ENCODE measurements at places on chromosomes 5 and 9.

DNA sequence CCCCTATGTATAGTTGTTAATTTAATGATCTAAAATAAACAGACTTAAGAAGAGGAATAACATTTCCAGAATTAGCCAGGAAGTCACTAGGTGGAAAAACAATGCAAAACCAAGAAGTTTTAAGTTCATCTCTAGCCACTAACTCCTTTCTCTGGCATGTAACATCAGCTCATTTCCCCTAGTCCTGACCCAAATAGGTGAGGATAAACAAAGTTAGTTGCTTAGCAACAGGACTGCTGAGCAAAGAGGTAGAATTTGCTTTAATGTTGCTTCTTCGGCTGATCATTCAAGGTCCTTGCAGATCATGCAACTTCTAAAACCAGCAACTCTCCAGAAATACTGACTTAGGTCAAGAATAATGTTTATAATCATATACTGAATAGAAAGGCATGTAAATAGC is 675.8 kb downstream of the CETN3 start:
- no peak for DNase-seq

DNA sequence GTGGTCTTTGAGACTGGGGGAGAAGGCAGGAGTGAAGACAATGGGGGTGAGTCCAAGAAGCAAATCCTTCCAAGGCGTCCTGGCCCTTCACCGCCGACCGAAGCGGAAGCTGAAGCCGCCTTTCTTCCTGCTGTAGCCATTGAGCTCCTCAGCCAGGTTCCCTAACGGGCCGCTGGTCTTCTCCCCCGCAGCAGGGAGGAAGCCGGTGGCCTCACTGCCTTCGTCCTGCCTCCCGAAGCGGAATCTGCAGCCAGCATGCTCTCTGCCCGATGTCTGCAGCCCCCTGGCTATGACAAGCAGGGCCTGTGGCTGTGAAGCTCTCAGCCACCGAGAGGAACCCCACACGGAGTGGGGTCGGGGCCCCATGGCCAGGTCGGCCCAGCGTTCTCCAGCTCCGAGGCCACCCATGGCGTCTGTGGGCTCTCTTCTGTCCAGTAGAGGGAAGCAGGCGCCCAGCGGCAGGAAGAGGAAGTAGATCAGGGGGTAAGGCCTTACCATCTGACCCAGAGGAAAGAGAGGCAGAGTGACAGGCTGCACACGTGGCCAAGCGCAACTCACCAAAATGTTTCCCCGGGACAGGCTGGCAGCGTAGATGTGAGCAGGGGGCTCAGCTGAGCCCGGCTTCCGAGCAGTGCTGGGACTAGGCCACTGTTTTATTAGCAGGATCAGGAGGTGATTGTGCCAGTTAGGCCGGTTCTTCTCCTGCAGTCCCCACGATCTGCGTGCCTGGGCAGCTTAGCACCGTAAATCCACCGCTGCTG is 3.1 kb downstream of the QRFP start:
- DNase-seq = no peak

DNA sequence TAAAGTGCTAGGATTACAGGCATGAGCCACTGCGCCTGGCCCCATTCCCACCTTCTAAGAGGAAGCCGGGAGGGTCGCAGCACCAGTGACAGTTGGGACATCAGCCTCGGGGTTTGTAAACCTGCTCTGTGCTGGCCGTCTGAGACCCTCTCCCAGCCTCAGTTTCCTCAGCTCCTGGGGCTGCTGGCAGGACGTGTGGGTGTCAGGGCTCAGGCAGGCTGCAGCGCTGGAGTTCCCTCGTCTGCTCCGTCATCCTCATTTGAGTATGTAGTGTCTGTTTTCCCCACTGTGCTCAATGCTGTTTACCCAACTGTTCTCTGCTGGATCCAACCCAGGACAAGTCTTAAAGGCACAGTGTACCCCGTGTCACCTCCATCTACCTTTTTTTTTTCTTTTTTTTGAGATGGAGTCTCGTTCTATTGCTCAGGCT is 2.0 kb upstream of the NINJ1 start:
- DNase-seq = no peak

DNA sequence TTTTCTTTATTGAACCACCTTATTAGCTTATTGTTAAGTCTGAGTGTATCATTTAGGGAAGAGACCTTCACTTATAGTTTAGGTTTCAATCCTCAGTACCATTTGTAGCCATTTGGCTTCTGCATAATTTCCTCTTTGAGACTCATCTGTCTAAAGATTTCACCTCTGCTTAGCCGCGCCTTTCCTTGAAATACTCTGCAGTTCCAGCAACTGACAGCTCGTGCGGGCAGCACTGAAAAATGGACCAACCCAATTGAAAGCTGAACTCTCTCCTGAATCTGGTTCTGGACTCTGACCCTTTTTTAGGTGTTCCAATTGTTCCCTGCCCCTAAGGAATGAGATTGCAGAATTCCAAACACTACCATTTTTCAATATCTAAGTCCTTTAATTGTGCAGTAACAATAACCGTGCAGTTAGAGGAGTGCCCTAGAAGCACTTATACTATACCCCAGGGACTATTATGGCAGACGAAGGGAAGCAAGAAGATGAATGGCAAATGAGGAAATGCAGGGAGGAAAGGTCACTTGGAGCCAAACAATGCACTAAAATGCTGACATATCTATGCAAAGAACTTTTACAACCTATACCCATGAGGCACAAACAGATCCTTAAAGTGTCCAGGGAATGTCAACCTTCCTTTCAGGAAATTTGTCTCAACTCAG is 50.1 kb upstream of the PDE4D start:
- DNase-seq = no peak

DNA sequence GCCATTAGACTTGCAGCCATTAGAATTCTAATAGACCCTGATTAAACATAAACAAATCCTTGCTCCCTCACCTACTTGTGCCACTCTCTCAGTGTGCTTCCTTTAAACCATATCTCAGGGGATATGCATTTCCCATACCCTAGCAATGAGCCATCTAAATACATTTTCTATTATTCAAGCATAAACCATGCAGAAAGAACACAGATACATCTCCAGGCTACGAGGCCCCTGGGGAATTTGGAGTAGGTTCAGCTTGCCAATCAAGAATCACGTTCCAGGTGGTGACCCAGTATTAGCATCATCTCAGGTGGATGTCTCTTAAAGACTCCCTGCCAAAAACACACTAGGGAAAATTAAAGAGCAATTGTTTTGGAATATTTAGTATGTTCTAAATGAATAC is 93.0 kb upstream of the CCL21 start:
- DNase-seq = no peak

DNA sequence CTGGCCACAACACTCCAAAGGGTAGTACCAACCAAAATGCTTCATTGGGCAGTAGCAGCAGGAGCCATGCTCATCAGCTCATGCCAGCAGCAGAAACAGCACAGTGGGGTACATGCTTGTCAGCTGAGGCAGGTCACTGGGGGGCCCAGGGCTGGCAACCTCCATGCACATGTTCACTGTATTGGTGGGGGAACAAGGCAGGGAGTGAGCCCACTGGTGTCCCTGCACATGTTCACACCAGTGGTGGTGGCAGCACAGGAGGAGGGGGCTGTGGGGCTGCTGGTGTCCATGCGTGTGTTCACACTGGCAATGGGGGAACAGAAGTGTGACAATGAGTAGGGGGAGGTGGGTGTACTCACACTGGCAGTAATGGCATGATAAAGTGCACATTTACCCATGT is 254.3 kb upstream of the KIF2A start:
- DNase-seq = no peak

- no peak for DNase-seq
These were observed 1.0 kb downstream of the URM1 start for GRCh38 chr9:128372188-128372641.

DNA sequence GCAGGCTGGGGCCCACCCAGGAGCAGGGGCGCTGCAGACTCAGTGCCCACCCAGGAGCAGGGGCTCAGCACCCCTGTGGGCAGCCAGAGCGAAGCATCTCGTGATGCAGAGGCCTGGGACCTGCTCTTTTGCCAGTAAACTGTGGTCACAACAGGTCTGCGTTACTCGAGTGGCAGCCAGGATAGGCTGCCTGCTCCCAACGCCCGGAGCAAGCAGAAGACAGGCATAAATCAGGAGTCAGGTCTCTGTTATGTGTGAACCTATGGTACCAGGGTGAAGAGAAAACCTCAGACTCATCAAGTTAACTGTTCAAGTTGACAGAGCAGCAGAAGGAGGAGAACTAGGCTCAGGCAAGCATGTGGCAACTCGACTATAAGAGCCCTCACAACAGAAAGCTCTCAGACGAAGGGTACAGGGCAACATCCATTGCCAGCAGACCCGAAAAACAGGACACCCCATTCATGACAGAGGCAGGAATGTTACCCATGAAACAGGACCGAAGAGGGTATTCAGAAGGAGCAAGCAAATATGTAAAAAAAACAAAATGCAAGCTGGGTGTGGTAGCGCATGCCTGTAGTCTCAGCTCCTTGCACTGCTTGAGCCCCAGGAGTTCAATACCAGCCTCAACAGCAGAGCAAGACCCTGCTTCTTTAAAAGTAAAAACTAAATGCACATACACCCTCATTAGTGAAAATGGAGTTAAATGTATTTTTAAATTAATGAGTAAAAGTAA is 71.7 kb downstream of the GOLPH3 start:
- no peak for DNase-seq

- DNase-seq = no peak
These were observed 18.3 kb downstream of the MARCHF3 start for GRCh38 chr5:127011961-127012644.
